ENCODE measurements at places on chromosomes 5 and 9.

DNA sequence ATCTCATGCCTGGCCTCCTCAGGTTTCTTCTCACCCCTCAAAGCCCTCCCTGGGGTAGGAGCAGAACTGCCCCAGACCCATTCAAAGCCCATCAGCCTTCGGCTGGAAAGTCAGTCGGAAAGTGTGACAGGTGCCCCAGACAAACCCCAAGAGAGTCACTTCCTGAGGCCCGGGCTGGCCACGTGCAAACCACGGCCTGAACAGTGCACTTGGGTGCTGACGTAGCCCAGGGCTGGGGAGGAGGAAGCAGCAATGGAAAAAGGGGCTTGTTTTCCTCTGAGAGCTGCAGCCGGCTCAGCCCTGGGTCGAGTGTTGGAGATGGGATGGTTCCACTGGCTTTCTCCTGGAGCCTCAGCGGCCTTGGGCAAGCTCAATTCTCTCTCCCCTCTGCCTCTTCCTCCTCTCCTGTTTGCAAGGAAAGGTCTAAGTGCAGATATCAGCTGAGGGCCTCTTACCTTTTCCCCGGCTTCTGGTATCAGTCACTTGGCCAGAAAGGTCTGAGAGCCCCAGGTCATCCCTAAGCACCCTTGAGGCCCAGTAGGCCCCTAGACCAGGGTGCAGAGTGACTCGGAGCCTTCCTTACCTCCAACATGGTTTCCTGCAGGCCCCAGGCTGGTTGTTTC lies 5.9 kb upstream of the EGR1 start:
- DNase-seq = peak; percentile 54

DNA sequence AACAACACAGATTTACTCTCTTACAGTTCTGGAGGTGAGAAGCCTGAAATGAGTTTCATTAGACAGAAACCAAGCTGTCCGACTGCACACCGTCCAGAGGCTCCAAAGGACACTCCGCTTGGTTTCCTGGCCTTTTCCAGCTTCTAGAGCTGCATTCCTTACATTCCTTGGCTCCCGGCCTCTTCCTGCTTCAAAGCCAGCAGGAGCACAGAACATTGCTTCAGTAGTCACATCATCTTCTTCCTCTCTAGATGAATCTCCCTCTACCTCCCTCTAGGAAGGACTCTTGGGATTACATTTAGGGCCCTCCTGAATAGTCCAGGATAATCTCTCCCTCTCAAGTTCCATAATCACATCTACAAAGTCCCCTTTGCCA lies 213.3 kb downstream of the CDK5RAP2 start:
- no peak for DNase-seq

- no peak for DNase-seq
Measured at GRCh38 chr5:61319388-61320146, 12.5 kb upstream of the ZSWIM6 start.

- DNase-seq = no peak
Measured at GRCh38 chr9:135533674-135534073, 12.3 kb upstream of the OBP2A start.

GRCh38 chr9:89364666-89365531 lies 46.6 kb downstream of the SECISBP2 start:
- DNase-seq = no peak

- no peak for DNase-seq
Measured at GRCh38 chr5:35046774-35047173, 975 bp downstream of the AGXT2 start.

DNA sequence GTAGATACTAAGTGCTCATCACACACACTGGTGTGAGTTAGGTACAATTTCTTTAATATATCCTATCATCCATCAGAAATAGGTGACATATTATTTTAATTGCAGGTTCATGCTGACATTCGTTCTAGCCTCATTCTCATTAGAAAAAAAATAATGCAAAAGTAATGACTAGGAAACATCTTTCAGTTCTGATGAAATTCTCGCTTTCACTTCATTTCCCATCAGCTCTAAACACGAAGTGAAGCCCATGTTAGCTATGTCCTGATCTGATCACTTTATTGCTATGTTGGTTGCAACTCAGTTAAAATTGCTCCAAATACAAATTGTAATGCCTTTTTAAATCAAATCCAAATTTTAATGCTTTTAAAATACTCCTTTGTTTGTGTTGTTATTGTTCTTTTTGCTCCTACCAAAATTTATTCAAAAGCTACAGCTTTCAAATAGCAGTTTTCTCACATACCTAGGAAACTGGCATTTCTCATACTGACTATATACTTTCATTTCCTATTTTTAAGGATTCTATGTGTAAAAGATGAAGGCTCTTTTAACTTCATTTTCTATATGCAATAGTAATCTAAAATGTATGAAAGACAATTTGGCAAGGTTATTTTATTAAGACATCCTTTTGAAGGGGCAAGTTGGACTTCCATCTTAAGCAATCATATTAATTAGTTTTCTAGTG lies 1237.8 kb upstream of the ACO1 start:
- no peak for DNase-seq

DNA sequence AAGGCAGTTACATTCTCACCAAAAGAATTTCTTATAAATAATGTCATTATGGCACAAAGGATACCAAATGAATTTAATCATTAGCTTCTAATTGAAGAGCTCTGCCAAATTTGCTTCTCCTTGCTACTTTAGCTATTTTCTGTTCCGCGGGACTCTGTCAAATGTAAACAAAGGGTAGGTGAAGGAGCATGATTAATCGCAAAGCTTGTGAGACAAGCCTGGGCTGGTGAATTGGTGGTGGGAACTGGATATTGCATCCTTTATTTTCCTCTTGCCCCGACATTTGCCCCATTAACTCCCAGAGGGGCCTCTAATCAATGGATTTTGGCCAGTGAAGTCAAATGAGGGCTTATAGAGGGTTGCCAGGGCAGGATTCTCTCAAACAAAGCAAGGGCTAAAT lies 234.2 kb upstream of the RFX3 start:
- DNase-seq = no peak

- no peak for DNase-seq
Measured at GRCh38 chr5:129118826-129119225, 24.3 kb downstream of the ISOC1 start.

GRCh38 chr9:114156657-114157421 lies 1.5 kb downstream of the COL27A1 start:
- no peak for DNase-seq

DNA sequence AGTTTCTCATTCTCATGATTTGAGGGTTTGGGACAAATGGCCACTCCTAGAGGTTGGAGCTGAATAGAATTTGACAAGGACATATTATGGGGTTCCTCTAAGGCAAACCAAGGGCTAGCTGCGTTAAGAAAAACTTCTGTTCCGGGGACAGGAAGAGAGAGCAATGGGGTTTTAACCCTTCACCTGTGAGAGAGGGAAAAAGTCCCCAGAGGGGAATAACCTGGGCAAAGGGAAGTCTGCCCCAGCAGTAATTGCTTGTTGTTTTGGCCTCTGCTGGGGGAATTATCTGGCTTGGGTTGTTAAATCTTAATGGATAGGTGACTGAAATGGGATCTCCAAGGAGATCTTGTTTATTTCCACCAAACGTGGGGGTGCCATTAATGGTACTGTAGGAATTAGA lies 110.1 kb upstream of the MOCS2 start:
- DNase-seq = no peak

- DNase-seq = no peak
Measured at GRCh38 chr9:36346569-36346968, 53.5 kb downstream of the RNF38 start.

DNA sequence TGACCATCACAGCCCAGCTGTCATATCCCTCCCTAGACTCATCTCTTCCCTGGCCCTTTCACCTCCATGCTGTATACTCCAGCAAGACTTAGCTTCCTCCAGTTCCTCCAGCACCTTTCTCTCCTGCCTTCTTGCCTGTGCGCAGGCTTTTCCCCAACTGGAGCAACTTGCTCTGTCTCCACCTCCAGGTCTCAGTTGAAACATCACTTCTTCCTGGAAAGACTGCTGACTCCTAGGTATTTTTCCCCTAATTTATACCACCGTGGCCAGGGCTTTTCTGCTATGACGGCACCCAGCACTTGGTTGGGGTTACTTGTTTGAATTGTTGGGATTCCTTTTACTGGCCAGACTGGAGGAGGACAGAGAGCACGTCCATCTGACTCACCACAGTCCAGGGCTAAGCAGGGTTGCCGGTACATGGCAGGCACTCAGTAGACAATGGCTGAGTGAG lies 67.5 kb downstream of the KCNIP1 start:
- no peak for DNase-seq

GRCh38 chr5:136182618-136183017 lies 10.3 kb downstream of the SMIM32 start:
- DNase-seq = no peak
